ENCODE measurements at places on chromosomes 6 and 20.
A peak's percentile ranks its signal among the peaks of the same experiment; 100 is the strongest.

- no peak for DNase-seq
Measured at GRCh38 chr6:122033564-122034181, 365.8 kb upstream of the HSF2 start.

DNA sequence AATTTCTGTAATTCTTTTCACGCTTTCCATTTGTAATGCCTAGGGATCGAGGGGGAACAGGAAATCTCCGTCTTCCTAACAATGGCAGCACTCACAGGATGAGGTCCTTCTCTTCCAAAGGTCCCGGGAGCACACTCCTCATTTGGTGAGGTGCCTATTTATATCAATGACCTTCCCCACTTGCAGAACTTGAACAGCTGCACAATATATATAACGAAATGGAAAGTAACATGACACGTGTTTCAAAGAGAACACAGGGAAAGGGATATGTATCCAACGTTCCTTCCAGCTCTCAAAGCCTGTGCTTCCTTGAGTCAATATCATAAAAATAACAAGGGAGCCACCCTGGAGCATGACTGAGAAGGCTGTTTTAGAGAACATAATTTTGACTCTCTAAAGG is 78.6 kb upstream of the RBM24 start:
- DNase-seq, result no peak

DNA sequence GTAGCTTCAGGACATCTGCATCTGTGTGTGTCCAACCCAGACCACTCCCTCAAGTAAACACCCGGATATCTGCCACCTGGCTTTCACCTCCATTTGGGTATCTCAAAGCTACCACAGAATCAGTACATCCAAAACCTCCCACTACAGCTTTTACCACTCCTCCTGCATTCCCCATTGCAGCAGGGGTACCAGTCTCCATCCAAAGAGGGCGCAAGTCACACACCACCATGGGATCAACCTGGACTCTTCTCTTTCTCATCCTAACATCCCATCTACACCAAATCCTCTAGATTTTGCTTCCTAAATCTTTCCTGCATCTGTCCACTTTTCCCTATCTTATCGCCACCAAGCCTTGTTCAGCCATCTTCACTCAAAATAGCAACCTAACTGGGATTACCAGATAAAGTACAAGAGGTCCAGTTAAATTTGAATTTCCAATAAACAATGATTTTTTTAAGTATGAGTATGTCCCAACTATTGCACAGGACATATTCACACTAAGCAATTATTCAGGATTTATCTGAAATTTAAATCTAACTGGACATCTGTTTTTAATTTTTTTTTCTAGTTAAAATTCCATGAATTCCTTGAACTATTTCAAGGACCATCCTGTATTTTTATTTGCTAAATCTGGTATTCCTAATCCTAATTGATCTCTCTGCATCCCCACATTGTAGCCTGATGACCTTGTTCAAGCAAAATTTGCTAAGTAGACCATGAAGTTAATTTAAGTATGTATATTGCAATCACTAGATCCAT is 164.3 kb upstream of the MLN start:
- DNase-seq, result no peak

DNA sequence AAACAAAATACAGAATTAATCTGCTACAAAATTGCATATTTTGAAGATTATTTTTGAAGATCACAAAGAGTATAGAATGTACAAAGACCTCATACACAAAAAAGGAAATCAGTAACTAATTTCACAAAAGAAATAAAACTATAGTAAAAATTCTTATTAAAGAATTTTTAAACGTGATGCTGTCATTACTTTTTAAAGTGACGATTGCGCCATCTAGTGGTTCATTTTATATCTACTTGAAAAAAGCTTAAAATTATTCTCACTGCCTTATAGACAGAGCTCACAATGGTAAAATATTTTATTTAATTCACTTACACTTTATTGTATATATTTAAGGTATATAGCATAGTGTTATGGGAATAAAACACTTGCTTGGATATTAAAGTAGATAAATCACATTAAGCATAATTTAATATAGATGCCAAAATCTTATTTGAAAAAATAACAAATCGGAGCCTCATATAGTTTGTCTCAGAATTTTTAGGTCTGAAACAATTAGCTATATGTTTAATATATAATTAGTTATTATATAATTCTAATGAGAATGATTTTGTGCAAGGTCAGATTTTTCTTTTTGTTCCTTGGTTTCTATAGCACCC is 128.8 kb downstream of the PHF3 start:
- DNase-seq, result no peak

DNA sequence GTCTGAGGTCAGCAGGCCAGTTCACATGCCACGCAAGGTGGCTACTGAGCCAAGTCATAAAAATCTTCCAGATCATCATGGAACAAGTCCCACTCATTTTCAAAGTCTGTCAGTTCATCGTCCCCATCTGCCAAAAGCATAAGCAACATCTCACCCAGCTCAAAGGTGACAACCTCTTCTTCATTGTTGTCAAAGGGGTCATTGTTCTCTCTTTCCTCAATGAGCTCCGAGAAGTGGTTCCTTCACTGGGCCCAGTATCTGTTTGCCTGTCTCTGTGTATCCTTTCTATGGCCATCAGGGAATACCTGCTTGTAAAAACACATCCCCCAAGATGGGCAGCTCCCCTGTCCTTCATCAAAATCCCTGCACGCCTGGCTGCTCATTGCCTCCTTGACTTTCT is 49.5 kb downstream of the ZNF334 start:
- no peak for DNase-seq

- DNase-seq, result no peak
Measured at GRCh38 chr6:24031496-24031895, 94.5 kb upstream of the NRSN1 start.

GRCh38 chr20:63580796-63581461 is 6.9 kb upstream of the HELZ2 start:
- DNase-seq, result no peak

- no peak for DNase-seq
Measured at GRCh38 chr20:54622333-54623295, 147.2 kb downstream of the DOK5 start.

GRCh38 chr6:130677312-130677711 is 149.9 kb upstream of the SMLR1 start:
- DNase-seq, result no peak

- DNase-seq, result peak; percentile 93
Measured at GRCh38 chr20:58890518-58891085, 38.1 kb downstream of the GNAS start.

DNA sequence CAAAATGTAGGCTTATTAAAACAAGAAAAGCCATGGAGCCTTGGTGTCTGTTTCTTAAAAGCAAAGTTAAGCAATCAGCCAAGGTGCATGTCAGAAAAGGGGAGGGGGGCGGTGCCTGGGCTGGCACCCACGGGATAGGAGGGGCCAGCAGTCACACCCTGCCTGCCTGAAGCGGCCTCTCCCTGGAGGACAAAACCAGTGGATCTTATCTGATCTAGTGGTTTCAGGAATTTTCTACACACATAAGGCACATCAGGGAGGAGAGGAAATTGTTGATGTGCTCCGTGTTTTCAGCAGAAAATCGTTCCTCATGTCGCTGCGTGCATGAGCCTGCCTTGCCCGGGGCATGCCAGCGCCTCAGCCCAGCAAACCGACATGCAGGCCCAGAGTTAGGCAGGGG is 276.4 kb downstream of the TAF4 start:
- no peak for DNase-seq

DNA sequence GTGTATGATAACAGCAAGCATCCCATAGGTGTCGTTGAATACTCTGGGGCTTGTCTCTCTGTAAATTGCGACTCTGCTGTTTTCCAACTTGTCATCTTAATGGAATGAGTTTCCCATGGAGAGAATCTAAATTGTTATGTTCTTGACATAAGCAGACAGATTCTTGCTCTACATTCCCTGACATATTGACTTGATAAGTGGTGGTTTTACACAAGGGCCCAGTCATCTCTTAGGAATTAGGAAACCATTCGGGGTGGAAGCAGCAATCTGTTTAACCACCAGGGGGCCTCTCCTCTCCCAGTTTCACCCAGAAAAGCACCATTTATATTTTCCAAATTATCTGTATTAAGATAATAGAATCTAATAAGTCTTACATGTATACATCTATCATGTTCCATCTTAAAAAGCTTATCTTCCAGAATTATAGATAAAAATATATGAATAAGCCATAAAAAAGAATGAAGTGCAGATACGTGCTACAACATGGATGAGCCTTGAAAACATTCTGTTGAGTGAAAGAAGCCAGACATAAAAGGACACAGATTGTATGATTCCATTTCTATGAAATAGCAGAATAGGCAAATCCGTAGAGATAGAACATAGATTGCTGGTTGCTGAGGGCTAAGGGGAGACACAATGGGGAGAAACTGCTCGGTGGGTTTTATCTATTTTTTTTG is 23.1 kb upstream of the MROH8 start:
- DNase-seq, result no peak

- no peak for DNase-seq
Measured at GRCh38 chr6:9708600-9708999, 706.3 kb downstream of the TFAP2A start.

DNA sequence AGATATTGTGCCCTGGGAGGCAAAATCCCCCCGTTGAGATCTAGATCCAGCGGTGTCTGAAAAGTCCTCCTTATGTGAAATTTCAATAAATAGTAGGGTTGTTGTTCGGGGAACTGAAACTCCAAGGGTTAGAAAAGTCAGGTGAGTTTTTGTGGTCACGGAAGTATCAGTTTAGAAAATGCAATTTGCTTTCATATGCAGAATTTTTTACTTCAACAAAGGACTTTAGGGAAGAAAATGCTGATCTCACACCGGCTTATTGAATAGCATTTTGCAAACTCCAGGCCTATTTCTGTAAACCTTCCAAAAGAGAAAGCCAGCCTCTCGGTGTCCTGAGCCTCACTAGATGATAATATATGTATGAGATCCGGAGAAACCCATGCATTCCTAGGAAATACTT is 254.7 kb downstream of the TSHZ2 start:
- no peak for DNase-seq

DNA sequence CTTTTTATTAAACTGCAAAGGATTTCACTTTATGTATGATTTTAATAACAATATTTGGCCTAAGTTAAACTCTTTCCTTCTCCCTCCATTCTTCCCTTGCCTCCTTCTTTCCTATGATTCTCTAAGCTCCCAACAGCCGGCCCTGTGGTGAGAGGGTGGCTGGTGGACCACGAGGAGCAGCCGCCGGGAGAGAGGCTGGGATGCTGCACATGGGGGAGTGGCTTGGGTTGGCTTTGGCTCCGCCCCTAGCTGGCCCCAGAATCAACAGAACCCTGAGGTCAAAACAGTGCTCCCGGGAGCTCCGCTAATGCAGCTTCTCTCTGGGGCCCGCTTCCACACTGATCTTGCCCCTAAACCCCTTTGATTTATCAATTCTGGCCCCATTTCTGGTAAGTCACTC is 389.8 kb upstream of the AGPAT4 start:
- no peak for DNase-seq

GRCh38 chr6:150719099-150719766 is 119.5 kb downstream of the PLEKHG1 start:
- no peak for DNase-seq

GRCh38 chr6:28606424-28607391 is 81.0 kb downstream of the GPX5 start:
- peak; percentile 77 for DNase-seq

GRCh38 chr20:51198876-51199523 is 176.1 kb upstream of the KCNG1 start:
- no peak for DNase-seq

DNA sequence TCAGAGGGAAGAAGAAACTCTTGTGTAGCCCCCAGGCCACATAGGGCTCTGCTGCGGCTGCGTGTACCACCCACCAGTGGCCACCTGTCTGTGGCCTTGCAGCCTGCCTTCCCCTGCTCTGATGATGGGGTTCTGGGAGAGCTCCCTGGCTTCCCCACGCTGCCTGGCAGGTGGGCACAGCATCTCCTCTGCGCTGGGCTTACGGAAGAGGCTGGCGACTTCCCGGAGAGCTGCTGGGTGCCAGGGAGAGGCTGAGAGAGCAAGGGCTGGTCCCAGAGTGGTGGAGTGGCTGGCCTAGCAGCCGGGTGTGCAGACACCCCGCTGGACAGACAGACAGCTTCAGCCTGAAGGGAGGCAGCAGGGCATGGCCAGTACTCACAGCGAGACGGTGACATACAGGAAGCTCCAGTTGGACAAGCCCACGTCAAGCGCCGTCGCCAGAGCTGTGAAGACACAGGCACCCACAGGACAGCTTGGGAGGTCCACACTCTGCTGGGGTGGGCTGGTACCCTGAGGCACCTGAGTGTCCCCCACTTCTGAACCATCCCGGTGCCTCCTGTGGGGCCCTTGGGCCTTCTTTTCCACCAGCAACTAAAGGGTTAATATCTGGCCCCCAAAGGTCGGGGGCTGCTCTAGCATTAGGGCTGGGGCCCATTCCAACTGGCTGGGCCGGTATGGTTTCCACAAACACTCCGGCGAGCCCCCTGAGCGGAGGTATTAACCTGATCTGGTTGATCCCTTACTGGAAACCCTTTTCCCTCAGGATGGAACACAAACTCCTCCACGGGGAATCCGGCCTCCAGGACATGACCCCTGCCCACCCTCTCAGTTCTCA is 48.1 kb upstream of the CDH22 start:
- no peak for DNase-seq

DNA sequence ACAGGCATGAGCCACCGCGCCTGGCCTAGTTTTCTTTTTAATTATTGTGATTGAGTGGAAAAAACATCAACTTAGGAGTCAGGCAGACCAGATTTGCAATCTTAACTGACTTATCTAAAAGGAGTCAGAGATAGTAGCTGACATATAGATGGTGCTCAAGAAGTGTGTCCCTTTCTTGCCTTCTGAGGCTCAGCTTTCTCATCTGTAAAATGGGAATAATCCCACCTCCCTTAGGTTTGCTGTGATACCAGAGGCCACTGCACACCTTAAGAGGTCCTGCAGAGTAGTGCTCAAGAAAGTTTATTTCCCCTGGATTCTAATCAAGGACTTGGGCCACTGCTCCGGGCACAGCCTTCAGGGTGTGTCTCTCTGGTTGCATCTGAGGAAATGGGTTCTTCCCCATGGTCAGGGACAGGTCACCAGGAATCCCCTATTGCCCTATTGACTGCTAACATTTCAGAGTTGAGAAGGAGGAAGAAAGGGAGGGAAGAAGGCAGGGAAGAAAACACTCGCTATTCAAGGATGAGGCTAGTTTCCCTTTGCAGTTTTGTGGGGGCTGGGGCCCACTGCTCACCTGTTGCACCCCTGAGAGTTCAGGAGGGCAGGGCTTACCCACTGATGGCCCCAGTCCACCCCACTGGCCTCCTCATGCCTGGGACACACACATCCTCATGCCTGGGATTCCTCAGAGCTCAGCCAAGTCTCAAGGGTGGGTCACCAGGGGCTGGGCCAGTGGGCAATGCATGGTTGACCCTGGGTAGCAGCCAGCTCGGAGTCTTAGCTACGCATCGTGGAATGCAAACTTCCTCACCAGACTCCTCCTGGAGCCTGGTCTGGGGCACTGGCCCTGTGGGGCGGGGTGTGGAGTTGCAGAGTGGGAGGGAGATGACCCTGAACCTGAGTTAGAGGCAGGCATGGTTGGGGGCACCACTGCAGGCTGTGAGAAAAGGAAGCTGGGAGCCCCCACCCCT is 21.2 kb downstream of the C6orf132 start:
- no peak for DNase-seq

Measured in right forelimb (tissue), 1 donor.